ENCODE measurements at places on chromosomes 1 and 21.

GRCh38 chr1:109084563-109085517 is 5.7 kb upstream of the TMEM167B start:
- DNase-seq: no peak

- no peak for DNase-seq
These were observed 142.5 kb downstream of the DHRS3 start for GRCh38 chr1:12475530-12475934.

DNA sequence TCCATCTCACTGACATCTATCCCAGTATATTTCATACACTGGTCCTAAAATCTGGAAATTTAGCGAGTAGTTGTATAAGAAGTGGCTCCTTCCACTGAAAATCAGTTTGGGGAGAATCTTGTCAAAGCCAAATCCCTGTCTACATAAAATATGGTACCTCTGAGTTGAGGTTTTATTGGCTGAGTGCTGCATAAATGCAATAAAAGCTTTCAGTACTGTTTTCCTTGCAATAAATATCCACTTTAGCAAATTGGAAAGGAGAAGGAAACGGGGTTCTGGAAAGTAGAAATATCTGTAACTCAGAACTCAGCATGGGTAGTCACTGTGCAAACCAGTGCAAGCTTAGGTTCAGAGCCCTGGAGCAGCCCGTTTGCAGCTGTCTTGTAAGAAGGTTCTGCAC is 580.2 kb downstream of the SMYD3 start:
- DNase-seq: no peak

- DNase-seq: no peak
These were observed 156.7 kb downstream of the NR5A2 start for GRCh38 chr1:200184196-200184595.

GRCh38 chr1:69921486-69921885 is 283.9 kb downstream of the LRRC40 start:
- DNase-seq: no peak

GRCh38 chr1:61426254-61426653 is 298.7 kb downstream of the TM2D1 start:
- DNase-seq: no peak

DNA sequence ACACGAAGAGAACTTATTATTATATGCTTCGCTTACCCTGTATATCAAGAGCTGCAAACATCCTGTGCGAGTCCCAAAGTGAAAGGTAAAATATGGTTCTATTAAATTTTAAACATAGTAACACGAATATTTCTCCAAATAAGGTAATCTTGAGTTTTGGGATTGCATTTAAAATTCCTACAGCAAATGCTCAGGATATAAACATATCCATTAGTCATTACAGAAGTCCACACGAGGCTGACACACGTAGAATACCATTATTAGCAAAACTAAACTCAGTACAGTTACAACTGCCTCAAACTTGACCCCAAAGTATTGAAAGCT is 282 bp upstream of the LYPLAL1 start:
- no peak for DNase-seq

DNA sequence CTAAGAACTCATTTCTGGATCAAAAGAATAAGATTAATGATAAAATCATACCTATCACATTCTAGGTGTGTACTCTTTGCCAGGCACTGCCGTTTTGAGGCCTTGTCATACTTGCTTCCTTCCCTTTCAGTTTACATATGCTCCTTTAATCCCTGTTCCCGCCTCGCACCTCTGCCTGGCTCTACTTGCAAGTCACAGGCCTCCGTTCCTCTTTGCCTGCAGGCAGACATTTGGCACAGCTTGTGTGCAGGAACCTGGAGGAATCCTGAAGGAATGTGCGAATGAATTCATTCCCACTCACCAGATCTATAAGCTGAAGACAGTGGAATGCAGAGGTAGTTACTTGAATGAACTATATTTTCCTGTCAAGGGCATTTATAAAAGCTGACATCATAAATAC is 13.8 kb downstream of the WLS start:
- DNase-seq: no peak

DNA sequence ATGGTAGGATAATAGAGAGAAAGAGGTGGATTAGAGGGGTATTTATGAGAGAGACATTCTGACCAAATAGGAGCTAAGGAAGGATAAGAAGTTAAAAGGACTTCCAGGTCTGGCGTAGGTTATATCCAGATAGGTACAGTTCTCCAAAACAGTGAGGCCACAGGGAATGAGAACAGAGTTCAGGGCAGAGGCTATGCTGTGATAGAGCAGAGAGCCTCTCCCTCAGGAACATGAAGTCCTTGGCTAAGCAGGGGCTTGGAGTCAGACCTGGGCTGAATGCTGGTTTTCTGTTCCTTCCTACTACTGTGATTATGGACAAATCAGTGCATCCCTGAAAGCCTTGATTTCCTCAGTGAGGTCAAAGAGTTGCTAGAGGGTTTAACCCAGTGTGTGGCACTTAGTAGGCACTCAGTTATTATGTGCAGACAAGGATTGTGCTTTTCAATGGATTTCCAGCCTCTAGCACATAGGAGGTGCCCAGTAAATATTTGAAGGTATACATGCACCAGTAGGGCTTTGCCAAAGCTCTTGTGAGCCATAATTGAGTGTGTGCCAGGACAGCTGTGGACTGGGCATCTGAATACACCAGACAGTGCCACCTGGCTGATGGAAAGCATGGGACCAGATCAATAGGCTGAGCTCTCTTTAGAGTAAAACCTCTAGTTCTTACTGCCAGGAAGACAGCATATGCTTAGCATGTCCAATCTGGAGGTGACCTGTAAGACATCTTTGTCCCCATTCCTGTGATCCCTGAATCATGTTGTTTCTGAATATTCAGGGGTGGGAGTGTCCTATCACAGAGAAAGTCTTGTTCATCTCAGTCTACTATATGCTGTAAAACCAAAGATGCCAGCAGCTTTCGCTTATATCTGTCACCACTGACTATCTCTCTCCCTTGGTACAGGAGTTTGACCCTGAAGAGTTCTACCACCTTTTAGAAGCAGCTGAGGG is 111.1 kb downstream of the PIK3R3 start:
- no peak for DNase-seq

GRCh38 chr1:150596095-150596892 is 16.9 kb upstream of the MCL1 start:
- DNase-seq: no peak

GRCh38 chr1:179164494-179164893 is 65.0 kb downstream of the ABL2 start:
- DNase-seq: no peak

DNA sequence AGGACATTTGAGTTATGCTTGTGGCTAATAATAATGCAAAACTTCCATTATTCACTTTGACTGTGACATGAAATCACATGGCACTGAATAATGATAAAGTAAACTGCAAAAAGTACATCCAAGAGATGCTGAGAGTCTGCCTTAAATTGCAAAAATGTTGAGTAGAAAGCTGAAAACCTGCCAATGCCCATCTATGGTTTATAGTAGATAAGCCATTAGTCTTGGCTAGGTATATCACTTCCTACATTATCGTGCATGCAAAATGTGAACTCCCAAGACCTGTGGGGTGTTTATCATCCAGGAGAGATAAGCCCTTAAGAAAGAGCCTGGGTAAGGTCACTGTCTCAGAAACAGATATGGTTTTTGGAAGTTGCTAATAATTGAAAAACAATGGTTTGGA is 208.7 kb upstream of the DPYD start:
- DNase-seq: no peak
